ENCODE measurements at places on chromosomes 13 and 19.
A peak's percentile ranks its signal among the peaks of the same experiment; 100 is the strongest.

DNA sequence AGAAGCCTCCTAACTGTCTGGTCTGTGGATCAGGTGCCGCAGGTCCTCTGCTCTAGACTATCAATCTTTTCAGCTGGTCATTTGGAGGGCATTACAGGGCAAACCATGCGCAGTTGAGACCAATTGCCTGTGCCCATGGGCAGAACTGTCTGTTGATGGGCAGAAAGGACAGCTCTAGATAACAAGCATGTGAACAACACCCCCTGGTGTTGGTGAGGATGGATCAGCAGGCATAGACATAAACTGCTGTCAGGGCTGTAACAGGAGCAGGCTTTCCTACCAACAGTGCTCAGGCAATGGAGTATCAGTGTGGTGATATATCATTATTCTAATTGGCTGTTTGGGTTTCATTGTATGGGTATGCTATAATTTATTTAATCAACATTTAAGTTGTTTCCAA lies 104.7 kb upstream of the KL start:
- DNase-seq = peak; percentile 75

- DNase-seq = no peak
Observed at GRCh38 chr13:67844574-67844973, 614.4 kb upstream of the PCDH9 start.

- DNase-seq = no peak
Observed at GRCh38 chr19:50319156-50319555, 10.0 kb downstream of the KCNC3 start.

- DNase-seq = no peak
Observed at GRCh38 chr19:42270346-42271044, 1.4 kb downstream of the CIC start.

DNA sequence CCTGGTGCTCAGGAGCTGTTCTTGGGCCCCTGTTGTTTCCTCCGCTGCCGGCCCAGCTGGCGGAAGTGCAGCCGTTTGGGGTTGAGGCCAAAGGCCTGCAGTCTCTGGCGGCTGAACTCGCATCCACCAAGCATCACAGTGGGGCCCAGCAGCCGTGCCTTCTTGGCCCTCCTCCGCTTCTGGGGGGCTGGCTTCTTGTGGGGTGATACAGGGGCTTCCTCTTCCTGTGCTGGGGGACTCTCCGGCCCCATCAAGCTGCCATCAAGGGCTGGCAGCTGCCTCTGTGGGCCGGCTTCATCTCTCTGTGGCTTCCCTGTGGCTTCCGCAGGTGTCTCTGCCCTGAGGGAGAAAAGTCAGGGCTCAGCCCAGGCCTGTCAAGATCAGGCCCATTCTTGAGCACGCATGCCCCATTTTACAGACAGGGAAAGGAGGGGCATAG lies 10.3 kb downstream of the ATG4D start:
- DNase-seq = no peak

DNA sequence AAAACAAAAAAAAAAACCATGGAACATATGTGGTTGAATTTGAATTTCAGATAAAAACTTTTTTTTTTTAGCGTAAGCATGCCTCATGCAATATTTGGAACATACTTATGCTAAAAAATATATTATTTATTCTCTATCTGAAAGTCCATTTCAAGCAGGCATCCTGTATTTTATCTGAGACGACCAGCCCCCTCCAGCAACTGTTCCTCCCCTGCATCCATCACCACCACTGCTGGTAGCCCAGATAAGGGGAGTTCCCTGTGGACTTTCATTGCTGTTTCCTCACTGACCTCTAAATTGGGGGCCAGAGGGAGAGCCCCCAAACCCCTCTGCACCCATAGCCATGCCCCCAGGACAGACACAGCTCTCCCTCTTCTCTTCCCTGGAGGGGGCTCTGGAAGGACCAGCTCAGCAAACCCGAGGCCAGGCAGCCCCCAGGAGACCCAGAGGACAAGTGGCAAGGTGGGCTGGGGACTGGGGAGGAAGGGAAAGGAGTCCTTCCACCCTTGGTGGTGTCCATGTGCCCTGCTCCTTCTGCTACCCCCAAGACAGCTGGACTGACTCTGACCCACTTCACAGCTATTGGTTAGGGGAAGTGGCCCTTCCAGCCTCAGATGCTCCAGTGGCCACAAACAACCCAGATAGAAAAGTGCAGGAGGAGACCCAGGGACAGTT lies 6.6 kb upstream of the SIGLEC12 start:
- DNase-seq = no peak

DNA sequence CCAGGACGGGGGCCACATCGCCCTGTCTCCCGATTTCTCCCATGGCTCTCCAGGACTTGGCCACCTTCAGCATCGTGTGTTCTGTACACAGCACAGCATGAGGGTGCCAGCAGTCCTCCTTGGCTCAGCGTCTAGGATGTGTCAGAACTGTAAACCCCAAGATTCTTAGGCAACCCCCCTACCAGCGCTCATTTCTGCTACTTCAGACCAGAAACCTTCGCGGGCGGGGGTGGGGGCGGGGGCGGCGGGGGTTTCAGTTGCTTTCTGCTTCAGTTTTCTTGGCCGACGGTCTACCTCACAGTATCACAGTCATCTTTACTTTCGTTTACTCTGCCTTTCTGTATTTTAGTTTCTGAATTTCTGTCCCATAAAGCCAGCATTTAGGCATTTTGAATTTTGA lies 82.4 kb downstream of the GGACT start:
- DNase-seq = no peak

DNA sequence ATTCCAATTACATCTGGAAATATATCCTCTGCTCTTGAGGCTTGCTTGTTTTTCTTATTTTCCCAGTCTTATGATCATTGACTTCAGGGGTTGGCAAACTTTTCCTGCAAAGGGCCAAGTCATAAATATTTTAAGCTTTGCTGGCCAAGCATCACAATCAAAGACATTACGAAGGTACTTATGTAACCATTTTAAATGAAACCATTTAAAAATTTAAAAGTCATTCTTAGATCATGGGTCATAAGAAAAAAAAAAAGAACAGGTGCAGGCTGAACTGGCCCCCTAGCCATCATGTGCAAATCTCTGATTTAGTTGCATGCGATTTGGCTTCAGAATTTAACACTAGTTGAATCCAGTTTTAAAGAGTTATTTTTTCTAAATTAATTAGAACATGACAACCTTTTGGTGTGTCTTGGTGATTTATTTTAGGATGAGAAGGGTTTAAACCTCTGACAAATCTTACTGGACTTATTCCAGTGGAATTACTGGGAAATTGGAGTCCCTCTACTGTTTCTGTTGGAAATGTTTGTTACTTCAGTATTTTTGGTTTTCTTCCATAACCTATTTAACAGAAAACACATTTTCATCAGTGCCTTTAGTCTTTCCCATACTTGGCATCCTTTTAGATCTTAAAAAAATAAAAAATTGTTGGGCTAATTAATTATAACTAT lies 148.1 kb downstream of the NHLRC3 start:
- no peak for DNase-seq

DNA sequence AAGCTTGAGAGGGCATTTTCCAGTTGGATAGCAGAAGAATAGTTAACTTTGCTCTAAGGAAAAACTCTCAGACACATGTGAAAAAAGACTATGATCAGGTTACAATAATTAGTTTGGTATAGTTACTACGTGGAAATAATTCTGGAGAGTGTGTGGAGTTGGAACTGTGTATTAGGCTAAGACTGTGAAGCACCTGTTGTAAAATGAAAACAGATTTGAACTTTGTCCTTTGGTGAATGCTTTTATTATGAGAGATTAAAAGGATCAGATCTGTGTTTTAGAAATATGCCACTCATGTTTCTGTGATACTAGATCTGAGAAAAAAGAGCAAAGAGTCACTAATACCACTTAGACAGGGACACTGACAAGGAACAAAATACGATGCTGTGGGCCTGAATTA lies 807.5 kb upstream of the ATXN8OS start:
- no peak for DNase-seq

DNA sequence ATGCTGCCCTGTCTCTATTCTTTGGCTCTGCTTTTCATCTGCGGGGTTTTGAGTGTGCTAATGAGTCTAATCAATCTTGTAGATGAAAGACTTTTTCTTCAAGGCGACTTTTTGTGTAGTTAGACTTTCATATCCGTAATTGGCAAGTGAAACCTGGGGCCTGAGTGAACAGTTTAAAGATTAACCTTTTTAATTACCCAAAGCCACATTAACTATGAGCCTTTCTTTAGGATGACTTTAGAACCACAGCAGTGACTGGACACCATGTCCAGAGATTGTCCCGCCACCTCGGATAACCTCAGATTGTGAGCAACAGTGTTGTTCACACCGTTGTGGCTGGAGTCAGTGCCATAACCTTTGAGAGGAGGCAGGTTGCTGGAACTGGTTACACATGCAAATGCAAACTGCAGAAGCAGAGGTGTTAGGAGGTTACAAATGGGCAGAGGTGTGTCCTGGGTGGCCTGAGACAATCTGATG lies 58.7 kb downstream of the SIAH3 start:
- no peak for DNase-seq

- no peak for DNase-seq
Observed at GRCh38 chr19:46571495-46571894, 29.6 kb upstream of the CALM3 start.

All from T47D (cell line).